ENCODE measurements at places on chromosomes 13 and 19.

DNA sequence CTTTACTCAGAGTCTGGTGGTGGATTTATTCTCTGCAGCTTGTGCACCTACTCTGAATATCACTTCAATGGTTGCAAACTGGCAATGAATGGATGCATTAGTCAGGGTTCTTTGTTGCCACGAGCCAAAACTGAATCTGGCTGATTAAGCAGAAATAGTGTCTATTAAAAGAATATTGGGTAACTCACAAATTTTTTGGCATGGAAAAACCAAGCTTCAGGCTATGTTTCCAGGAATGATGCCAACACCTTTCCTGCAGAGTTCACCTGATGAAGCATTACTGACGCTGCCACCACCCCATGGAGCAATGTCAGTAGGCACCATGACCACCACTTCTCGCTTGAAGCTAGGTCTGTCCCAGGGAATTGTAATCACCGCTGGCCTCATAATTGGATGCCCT, 597.8 kb upstream of the SLC10A2 start:
- DNase-seq: no peak

GRCh38 chr13:97241761-97242160, 19.6 kb downstream of the MBNL2 start:
- DNase-seq: no peak

DNA sequence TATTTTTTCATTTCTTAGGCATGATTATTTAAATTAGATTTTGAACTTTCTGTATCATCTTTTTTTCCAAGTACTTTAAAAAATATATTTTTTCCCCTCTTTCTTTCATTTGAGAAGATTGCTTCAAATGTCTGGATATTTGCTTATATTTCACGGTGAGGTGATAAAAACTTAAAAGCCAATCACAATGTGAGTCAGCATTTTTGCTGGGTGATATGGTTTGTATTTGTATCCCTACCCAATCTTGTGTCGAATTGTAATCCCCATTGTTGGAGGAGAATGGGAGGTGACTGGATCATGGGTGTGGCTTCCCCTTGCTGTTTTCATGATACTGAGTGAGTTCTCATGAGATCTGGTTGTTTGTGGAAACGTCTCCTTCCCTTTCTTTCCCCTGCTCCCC, 320.5 kb downstream of the OXGR1 start:
- no peak for DNase-seq

GRCh38 chr19:11463391-11463790, 17.5 kb downstream of the ELAVL3 start:
- DNase-seq: no peak

- no peak for DNase-seq
These were observed 36.5 kb downstream of the SPTBN4 start for GRCh38 chr19:40503320-40503695.

GRCh38 chr13:27953676-27954405, 15.3 kb downstream of the CDX2 start:
- peak; percentile 78 for DNase-seq

DNA sequence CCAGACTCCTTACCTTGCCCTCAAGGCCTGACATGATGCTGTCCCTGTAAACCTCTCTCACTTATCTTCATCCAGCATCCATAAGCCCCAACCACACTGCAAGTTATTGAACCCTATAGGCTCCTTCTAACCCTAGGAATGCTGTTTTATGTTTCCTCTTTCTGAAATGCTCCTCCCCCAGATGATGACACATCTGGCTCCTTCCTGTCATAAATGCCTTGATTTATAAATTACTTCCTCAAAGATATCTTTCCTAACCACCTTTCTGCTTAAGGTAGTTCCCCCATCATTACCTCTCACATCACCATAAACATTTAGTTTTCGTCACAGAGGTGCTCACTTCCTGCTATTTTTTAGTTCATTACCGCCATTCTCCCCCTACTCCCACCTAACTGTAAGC, 12.3 kb downstream of the RUBCNL start:
- DNase-seq: no peak

DNA sequence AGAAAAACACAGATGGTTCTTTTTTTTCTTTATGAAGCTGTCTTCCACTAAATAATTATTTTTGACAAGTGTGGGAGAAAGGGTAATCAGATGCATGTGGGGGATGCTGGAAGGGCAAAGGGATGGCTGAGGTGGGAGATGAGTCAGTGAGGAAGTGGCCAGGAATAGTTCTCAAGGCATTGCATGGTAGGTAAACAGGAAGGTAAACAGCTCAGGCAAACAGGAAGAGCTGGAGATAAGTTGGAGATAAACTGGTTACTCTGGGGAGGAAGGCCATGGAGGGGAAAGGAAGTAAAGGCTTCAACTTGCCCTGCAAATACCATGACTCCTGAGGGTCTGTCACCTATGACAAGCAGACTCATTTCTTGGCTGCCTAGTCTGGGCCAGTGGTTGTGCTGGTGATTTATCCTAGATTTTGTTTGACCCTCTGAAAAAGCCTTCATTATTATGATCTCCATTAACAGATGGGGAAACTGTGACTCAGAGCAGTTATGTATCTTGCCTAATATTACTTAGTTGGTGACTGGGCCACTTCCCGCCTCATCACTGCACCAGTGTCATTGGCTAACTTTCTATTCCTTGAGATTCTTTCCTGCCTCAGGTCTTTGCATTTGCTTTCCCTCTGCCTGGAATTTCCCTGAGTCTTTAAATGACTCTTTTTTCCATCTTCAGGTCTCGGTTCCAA, 17.1 kb downstream of the ACTL9 start:
- no peak for DNase-seq

DNA sequence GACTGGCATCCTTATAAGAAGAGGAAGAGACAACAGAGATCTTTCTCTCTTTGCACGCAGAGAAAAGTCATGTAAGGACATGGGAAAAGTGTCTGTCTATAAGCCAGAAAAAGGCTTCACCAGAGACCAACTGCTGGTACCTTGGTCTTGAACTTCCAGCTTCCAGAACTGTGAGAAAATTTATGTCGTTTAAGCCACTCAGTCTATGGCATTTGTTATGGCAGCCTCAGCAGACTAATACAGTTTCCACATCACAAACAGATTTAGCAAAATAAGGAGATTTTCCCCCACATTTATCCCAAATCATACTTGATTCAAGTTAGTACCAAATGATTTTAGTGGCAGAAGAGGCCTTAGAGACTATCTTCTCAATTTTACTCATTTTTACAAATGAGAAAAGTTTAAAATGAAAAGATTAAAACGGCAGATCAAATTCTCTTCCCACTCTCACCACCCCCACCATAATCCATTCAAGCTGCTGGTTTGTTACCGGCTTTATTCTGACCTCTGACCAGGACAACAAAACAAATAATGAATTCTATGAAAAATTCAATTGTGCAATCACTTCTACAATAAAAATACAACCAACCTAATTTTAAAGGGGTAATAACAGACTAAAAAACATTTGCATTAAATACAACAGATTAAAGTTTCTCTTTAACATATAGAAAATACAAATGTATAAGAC, 316.3 kb downstream of the TBC1D4 start:
- DNase-seq: no peak

- DNase-seq: no peak
These were observed 3.3 kb downstream of the GPI start for GRCh38 chr19:34368338-34368737.

GRCh38 chr13:39823063-39823713, 167.7 kb downstream of the COG6 start:
- no peak for DNase-seq

- DNase-seq: peak; percentile 88
These were observed 2.1 kb upstream of the HOOK2 start for GRCh38 chr19:12777217-12778016.

- DNase-seq: no peak
These were observed 219.7 kb downstream of the LMO7 start for GRCh38 chr13:75855847-75856246.

- DNase-seq: peak; percentile 34
These were observed 485 bp downstream of the CRYL1 start for GRCh38 chr13:20525144-20525600.

DNA sequence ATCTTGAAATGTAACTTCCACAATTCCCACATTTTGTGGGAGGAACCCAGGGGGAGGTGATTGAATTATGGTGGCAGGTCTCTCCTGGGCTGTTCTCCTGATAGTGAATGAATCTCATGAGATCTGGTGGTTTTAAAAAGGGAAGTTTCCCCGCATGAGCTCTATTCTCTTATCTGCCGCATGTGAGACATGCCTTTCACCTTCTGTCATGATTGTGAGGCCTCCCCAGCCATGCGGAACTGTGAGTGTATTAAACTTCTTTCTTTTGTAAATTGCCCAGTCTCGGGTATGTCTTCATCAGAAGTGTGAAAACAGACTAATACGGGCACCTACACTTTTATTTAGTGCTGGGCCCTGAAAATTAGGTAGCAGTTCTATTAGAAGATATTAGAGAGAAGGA, 45.8 kb downstream of the TNFSF13B start:
- DNase-seq: no peak

DNA sequence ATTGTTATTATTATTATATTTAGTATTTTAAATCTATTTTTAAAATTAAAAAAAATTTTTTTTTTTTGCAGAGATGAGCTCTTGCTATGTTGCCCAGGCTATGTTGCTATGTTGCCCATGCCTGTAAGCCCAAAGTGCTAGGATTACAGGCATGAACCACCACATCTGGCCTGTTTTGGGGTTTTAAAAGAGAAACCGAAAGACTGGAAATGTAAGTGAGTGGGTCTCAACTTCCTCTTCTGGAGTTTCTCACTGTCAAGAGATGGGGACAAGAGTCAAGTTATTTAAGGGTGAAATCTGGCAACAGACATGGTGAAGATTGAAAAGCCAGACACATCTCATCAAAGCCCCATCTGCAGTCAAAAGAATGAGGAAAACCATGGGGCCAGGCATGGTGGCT, 4.2 kb upstream of the OR7G3 start:
- DNase-seq: no peak

GRCh38 chr19:8257052-8257443, 47.9 kb downstream of the CERS4 start:
- DNase-seq: peak; percentile 28

DNA sequence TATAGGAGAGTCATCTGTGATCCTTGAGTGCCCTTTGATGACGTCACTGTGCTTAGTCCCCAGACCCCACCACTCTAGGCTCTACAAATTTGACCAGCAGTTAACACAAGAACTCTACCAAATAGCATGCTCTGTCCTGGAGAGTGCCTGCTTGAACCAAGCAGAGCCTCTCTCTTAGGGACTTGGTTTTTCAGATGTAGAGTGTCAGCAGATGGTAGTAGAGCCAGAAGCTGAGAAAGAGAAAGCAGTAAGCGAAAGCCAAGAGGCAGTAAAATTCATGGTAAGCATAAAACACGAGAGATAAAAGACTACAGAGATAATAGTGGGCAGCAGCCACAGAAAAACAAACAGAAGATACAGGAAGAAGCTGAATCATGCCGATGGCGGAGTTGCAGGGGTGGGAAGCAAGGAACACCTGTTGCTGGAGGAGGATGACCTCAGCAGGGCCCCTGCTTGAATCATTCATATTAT, 193.3 kb downstream of the SLC7A1 start:
- no peak for DNase-seq

DNA sequence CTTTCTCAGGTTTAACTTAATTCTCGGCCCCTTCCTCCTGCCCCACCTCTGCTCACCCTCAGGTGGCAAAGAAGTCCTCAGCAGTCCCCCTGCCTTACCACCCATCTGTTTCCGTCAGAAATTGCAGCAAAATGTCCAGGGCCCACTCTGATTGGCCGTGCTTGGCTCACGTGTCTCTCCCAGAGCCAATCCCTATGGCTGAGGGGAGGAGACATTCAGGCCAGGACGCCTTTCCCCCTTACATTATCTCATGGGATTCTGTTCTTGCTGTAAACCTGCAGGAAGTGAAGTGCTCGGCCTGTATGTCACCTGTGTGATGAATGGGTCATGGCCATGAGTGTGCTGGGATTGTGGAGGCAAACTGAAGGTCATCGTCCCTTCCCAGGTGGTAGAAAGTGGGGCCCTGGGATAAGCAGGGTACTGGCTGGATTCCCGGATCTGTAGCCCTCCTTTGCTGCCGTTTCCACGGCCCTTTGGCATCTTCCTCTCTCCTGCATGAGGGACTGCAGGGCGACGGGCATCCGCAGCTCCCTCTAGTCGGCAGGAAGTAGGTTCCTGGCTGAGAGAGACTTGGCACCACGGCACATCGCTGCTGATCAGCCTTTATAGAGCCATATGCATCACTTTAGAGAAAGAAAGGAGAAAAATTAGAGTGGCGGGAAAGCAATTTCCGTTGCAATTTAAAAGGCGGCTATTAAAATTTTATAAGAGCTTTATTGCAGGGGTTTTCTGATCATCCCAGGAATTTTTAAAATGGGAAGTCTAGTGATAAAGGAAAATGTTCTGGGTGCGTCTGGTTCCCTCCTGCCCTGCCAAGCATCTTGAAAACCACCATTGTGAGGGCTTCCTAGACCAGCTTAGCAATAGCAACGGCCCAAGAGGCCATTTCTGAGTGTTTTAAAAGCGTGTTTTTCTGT, 118.2 kb downstream of the SIPA1L3 start:
- DNase-seq: no peak

DNA sequence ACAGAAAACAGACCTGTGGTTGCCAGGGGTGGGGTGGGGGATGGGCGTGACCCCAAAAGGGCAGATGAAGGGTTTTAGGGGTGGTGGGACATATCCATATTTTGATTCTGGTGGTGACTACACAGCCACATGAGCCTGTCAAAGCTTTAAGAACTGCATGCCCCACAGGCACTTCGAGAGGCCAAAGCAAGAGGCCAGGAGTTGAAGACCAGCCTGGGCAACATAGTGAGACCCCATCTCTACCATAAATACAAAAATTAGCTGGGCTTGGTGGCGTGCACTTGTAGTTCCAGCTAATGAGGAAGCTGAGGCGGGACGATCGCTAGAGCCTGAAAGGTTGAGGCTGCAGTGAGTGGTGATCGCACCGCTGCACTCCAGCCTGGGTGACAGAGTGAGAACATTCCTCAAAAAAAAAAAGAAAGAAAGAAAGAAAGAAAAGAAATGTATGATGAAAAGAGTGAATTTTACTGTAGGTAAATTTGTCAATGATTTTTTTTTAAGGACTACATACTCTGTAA, 18.9 kb upstream of the BCL3 start:
- no peak for DNase-seq

DNA sequence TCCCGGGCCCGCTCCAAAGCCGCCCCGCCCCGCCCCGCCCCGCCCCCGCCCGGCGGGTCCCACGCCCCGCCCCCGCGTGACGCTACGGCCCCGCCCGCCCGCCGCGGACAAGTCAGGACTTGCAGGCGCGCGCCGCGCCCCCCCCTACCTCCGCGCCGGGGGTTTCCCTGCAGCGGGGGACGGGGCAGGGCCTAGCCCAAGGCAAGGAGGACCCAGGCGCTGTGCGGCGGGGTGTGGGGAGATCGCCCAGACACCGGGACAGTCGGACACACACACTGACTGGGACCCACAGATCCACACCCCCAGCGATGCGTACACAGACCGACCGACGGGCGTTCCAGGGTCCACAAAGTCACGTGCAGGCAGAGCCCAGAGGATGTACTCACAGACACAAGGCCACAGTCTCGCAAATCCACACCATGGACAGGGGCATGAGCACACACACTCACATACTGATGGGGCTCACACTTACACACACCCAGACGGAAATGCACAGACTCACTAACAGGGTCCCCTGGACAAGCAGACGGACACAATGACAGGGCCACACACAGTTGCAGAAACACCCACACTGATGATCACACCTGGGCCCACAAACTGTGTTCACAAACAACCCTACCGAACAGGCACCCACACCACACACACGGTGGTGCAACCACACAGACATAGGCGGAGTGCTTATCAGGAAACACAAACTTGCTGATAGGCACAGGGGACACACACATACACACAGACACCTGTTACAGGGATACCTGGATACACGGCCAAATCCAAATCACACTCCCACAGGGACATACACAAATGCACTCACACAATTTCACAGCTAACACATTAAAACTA, 436 bp upstream of the BBC3 start:
- DNase-seq: peak; percentile 94
